ENCODE measurements at places on chromosomes 3 and 15.
A peak's percentile ranks its signal among the peaks of the same experiment; 100 is the strongest.

DNA sequence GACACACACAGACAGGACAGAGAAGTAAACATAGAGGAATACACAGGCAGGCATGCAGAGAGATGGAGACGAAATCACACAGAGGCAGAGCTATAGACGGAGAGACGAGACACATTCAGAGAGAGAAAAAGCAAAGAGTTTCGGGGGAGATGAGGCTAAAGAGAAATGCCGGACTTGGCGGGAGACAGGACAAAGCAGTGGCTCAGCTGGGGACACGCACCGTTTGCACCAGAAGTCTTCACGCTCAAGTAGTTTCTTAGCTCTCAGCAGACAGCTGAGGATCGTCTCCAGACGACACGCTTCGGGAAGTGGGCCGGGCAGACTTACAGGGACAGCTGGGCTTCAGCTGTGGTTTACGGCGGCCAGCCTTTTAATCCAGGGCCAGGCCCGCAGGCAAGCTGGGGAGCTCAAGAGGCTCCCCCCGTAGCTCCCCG, 56.2 kb upstream of the DLG1 start:
- no peak for DNase-seq

DNA sequence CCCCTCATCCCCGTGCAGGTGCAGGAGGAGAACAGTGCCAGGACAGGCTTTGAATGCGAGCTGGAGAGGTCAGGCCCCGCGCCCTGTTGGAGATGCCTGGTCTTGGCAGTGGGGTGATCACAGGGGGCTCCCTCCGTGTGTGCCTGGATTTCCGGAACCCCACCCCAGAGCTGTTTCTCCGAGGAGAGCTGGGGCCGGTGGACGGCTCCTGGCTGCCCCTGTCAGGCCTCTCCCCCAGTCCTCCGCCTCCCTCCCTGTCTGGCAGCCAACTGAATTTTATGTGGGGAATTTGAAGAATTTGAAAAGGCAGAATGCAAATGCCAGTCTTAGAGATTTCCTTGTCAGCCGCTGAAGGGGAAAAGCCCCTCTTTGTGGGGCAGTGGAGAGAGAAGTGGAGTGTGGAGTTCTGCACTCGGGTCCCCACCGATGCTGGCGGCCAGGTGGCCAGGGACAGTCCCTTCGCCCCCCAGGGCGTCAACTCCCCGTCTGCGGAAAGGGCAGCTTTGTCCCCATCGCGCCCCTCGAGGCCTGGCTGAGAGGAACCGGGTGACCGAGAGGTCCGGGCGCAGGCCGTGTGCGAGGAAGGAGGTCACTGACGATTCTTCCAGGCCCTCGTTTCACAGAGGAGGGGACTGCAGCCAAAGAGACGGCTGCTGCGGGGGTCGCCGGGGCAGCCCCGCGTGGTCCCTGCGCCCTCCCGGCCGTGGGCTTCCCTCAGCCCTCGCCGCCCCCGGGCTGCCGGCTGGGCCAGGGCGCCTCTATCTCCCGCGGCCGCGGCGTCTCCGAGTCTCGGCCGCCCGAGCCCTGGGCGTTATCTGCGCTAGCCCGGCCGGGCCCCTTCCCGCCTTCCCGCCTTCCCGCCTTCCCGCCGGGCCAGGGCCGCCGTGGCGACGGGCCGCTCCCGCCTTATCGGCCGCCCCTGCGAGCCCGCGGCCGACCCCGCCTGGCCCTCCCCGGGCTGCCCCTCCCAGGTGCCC, 56.0 kb upstream of the LCTL start:
- no peak for DNase-seq

DNA sequence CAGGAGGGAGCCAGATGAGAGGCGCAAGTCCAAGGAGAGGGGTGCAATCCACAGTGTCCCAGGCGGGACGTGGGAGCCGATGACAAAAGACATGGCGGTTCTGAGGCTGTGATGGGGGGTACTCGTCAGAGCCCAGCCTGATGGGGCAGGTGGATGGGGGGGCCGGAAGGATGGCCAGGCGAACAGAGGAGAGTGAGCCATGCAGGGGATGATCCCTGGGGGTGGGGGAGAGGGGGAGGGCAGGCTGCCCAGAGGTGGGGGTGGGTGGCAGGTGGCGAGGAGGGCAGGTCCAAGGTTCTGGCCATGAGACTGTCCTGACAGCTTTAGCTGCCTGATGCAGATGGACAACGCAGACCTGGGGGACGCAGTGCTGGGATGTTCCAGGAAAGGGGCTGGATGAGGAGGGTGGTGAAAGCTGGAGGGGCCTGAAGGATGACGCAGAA, 8.9 kb upstream of the CSPG4 start:
- DNase-seq, result no peak

DNA sequence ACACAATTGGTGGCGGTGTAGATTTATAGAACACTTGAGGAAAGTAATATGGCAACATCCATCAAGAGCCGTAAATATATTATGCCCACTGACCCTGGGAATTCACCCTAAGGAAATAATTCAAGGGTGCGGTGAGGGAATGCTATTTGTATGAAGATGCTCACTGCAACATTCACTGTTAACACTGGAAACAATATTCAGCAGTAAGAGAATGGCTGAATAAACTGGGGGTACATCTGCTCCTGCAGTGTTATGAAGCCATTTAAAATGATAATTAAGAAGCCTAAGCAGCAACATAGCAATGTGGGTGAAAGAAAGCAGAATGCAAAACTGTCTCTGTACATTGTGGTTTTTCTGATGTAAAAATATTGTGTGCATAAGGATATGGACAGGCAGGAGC, 87.6 kb downstream of the RAB11A start:
- no peak for DNase-seq

DNA sequence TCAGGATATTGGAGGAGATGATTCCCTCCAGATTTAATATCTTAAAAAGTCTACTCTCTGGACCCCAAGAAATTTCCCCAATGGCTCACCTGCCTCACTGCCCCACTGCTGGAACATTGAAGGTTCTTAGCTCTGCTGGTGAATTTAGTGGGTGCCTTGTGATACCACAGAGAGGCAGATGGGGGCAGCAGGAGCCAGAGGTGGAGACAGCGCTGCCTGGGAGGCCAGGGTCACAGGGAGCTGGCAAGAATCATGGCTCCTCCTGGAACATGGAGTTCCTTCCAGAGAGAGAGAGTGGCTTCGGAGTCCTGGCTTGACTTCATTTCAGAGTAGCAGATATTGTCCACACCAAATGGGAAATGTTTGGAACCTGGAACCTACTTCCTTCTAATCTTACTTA, 263.5 kb upstream of the CFAP20DC start:
- DNase-seq, result peak; percentile 50

DNA sequence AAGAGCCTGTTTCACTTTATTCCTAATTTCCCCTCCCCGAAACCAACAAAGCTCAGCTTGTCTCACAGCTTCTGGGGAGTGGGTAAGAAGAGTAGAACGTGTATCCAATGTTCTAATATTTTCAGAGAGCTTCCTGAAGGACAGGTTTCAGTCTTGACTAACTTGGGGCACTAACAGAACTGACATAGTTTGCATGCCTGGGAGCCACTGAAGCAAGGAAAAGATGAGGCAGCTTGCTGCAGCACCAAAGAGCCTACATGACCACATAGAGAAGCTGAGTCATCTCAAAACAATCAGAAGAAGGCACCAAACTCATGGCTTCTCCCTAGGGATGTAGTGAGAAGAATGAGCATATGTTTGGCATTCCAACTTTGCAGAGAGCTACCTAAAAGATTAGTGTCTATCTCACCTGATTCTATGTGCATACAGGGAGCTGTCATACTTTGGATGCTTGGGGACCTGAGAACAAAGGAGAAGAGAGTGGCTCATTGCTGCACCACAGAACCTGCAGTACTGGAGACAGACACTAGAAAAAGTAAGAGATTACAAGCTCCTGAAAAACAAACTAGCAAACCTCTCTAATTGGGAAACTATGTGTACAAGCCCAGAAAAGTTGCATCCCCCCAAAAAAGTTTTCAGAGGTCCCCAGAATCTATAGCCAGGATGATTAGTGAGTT, 86.9 kb downstream of the DCLK3 start:
- no peak for DNase-seq

GRCh38 chr3:121482660-121483059, 63.1 kb downstream of the POLQ start:
- DNase-seq, result no peak

- no peak for DNase-seq
Measured at GRCh38 chr3:170565495-170565894, 20.4 kb downstream of the SLC7A14 start.

- no peak for DNase-seq
Measured at GRCh38 chr3:48013288-48013980, 2.8 kb downstream of the MAP4 start.

DNA sequence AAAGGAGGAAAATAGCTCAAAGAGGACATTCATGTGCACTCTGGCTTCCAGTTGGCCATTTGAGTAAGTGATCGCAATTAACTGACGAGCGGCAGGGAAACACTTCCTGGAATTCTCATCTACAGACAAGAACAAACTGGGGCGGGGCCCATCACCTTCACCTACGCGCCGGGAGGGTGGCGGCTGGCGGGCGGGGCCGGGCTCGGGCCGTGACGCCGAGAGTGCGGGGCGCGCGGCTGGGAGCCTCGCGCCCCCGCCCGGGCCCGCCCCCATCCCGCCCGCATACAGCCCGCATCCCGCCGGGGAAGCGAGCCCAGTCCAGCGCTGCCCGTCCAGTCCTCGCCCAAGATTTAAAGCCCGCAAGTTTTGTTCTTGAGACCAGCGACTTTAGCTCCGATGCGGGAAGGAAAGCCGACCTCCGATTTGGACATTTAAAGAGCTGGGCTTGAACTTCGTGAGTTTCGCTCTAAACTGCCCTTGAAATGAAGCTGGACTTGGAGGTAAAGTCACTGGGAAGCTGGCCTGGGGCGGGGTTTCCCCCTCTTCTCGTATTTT, at the start of gene B3GNT5:
Gene B3GNT5, plus strand, starts transcription at position 281 of the 555 bp plus-strand sequence. CDS start 16,546 bp downstream, outside the sequence.
- peak; percentile 50 for DNase-seq

DNA sequence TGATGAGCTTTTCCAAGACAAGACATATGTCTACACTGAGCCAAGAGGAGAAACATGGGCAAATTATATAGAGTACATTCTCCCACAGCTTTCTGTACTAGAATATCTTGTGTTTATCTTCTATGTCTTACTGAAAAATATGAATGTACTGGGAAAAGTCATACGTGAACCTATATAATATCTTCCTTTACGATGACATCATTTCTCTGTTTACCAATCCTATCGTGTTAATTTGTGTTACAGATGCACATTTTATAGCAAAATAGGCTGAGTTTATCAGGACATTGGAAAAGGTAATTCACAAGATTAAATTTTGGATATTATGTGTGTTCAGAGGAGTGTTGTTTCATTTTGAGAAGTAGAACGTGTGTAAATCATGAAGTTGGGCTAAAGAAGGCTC, 452.5 kb upstream of the THRB start:
- DNase-seq, result no peak

DNA sequence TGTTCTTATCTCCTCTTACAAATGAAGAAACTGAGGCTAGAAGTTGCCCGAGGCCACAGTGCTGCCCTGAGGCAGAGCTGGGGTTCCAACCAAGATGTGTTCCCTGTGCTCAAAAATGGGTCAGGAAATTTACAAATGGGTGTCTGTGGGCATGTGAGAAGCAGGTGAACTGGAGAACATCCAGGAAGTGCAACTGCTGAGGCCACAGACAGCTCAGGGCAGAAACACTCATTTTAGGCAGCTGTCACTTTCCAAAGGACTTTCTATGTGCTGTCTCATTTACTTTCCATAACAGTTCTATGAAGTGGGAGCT, 47.2 kb upstream of the ATP2B2 start:
- DNase-seq, result peak; percentile 28

DNA sequence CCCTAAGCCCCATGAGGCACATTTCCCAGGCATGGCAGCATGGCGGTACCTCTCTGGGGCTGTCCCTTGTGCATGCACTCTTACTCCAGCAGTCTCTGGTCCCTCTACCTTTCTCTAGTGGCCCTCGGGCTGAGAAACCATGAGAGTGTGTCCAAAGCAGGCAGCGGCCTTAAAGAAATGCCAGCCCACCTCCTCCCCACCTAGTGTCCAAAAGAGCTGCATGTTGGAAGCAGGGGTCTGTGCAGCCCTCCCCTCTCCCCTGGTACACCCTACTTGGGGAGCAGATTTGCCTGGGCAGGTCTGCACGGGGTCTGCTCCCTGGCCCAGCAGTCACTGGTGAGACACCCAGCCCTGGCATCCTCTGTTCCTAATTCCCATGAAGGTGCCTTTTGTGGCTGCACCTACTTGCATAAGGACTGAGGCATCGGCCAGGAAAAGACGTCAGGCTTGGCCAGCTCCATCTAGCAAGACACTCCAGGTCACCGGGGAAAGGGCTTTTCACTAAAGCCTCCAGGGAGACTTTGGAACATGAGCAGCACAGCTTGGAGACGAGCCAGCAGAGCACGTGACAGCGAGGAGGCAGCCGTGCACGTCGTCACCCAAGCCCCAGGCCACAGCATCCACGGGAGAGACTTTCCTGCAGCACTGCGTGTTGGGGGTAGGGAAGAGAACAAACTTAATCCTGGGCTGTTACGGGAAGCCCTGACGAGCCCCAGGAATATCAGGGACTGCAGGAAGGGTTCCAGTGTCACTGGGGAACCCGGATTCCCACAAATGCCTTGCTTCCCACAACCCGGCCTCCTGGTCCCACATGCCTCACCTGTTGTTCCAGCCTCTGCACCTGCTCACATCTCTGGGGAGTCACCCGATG, 38.8 kb downstream of the TM2D3 start:
- no peak for DNase-seq

- no peak for DNase-seq
Measured at GRCh38 chr15:39025321-39025720, 460.7 kb upstream of the RASGRP1 start.

DNA sequence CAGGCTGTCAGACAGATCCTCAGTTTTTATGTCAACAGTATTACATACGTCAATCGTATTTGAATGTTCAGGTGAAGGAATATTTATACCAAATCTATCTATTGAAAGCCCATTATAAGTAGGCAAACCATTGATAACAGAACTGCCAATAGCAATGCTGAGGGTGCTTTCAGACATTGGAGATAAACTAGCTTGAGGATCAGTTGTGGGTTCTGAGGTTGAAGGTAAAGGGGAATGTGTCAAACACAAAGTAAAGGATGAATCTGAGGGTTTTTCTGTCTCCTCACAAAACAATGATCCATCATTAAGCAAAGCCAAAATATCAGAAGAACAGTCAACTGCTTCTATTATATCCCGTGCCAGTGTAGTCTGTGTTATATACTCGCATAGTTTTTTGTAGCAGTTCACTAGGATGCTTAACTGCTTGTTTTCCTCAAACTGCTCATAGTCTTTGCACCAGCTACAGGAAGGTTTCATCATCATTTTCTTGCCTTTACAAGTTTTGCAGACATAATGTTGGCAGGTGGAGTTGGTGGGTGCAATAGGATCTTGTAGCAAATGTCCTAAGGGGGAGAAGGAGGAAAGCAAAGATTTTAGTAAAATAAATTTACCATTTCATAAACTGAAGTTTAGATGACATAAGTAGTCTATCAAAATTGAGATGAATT, 43.8 kb downstream of the MSL2 start:
- DNase-seq, result no peak

GRCh38 chr3:89212619-89213018, 105.2 kb downstream of the EPHA3 start:
- DNase-seq, result no peak

DNA sequence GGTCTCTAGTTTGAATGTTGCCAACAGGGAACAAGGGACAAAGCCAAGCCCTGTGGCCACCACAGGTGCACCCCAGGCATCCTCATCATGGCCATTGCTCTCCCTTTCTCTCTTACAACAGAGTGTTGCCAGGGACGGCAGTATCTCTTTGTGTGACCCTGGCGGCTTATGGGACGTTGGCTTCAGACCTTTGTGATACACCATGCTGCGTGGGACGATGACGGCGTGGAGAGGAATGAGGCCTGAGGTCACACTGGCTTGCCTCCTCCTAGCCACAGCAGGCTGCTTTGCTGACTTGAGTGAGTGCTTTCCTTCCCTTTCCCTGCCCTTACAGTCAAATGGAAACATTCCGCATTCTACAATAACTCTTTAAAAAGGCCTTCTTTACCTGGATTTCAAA, 38.2 kb downstream of the BOC start:
- no peak for DNase-seq

Measured in CD4-positive, alpha-beta T cell treated with Interleukin-17A for 4 hours (primary cell).